ENCODE measurements at places on chromosomes 6 and 20. TPM values are rescaled to one million over a fixed set of nuclear protein-coding genes. Genes with fewer than 3 reads are reported as not detected.

The RGS17 gene
- total RNA-seq: not detected

The SLC29A1 gene
- total RNA-seq: 116 TPM

The OVOL2 gene
- not detected for total RNA-seq

The KIF25 gene
- total RNA-seq: not detected

The MYBL2 gene
- total RNA-seq: 91.7 TPM

The PHACTR1 gene
- total RNA-seq: not detected

The CPXM1 gene
- 1.7 TPM for total RNA-seq

The REM1 gene
- total RNA-seq: not detected

The PHACTR3 gene
- total RNA-seq: not detected

The TPBG gene
- total RNA-seq: not detected

The CST5 gene
- not detected for total RNA-seq

The MUC22 gene
- total RNA-seq: not detected

The OPRL1 gene
- total RNA-seq: 0.21 TPM

The DYNLT2 gene
- 2.0 TPM for total RNA-seq

The PAX1 gene
- total RNA-seq: not detected

The PREX1 gene
- total RNA-seq: 86.5 TPM

The ULBP2 gene
- total RNA-seq: 0.65 TPM

The SLC4A11 gene
- total RNA-seq: 3.9 TPM

The CRIP3 gene
- 0.88 TPM for total RNA-seq

The CD24 gene
- total RNA-seq: 0.46 TPM

The TMEM200A gene
- 0.70 TPM for total RNA-seq

The JPH2 gene
- not detected for total RNA-seq

The ARMH2 gene
- not detected for total RNA-seq
